ENCODE measurements at places on chromosomes 7 and 10.

- DNase-seq = no peak
Measured at GRCh38 chr7:136292365-136292764, 315.2 kb upstream of the MTPN start.

DNA sequence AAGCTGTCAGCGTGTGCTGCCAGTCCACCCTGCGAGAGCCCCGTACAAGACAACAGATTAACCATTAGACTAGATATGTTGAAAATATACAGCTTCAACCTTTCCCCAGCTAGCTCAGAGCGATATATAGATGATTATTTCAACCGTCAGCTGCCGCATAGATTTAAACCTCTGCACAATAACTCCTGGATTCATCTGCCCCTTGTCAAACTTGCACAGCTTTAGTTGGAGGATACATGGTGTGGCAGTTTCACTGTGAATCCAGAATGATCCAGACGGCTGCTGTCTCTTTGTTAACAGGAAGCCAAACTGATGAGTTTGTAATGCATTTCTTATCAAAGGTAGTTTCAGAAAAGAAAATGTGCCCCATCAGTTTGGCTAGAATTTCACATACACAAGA is 659.7 kb downstream of the KCNMA1 start:
- no peak for DNase-seq

DNA sequence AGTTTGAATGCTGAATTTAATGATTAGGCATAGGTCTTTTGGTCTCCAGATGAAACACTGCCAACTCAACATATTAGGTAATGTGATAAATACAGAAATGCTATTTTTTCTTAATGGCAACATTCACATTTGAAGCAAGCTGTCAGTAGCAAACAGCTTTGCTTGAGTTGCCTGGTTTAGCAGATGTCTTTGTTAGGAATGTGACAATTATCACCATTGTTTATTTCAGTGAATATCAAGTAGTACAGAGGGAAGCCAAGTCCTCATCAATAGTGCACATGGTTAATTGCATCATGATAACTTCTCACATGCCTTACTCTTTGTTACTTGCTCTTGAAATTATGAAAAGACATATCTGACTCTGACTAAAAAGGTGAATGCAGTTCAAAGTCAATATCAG is 23.7 kb upstream of the SEPTIN7 start:
- no peak for DNase-seq

- no peak for DNase-seq
Measured at GRCh38 chr10:86252079-86252478, 114.5 kb downstream of the GRID1 start.

DNA sequence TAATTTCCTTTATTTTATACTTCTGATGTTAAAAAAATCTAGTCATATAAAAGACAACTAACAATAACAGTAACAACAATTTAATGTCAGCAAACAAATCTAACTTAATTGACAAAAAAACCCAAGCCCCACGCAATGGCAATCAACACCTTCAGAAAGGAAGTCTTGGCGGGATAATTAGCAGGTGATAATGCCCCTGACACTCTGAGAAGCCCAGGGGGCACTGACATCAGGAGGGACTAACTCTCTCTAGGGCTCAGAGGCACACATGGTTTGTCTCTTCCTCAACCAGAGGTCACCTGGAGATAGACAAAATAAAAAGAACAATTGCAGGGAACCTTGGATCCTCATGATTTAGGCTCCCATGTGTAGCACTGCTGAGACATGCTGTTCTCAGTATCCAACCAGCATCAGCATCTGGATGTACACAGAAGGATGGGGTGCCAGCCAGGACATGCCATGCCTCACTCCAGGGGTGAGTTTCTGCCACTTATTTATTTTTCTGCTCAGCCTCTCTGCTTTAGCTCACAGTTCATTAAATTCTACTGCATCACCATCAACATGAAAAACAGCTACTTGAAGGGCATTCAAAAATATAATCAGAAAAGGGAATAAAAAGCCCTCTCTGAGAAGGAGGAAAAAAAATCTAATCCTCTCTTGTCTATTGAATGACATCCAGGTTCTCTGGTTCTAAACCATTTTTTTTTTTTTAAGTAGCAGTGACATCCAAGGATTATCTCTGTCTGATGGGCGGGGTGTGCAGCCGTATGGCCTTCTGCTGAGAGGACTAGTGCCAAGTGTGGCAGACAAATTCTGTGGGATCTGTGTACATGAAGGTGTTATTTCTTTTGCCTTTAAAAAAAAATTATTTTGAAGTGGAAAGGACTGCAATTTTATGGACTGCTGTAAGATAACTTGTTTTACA is 96.3 kb downstream of the ATXN7L1 start:
- DNase-seq = no peak

- DNase-seq = peak; percentile 62
Measured at GRCh38 chr10:72316748-72317435, 37.8 kb downstream of the DNAJB12 start.

GRCh38 chr10:23481363-23481961 is 42.6 kb downstream of the OTUD1 start:
- no peak for DNase-seq

Data from lung microvascular endothelial cell (primary cell).